NCI-H524 treated with DMSO at 0.1 percent for 48 hours (cell line): ENCODE measurements at places on chromosomes 3 and 15.

GRCh38 chr3:10625323-10625722 is 119.9 kb upstream of the ATP2B2 start:
- DNase-seq, result no peak

DNA sequence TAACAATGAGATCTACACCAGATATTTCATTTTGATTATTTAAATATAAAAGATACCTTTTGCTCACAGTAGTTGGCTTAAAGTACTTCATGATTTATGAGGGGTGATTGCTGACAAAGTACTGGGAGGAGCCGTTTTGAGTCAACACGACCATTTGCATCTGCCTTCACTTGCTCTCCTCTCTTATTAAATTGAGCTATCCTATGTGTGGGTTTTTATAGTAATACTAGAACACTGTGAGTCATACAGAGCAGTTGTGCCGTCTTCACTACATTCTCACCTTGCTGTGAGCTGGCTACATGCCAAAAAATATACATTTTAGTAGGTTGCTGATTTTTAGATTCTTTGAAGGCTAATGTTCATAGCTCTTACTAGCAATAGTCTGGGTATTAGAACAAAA is 161.2 kb downstream of the ALCAM start:
- DNase-seq, result no peak

DNA sequence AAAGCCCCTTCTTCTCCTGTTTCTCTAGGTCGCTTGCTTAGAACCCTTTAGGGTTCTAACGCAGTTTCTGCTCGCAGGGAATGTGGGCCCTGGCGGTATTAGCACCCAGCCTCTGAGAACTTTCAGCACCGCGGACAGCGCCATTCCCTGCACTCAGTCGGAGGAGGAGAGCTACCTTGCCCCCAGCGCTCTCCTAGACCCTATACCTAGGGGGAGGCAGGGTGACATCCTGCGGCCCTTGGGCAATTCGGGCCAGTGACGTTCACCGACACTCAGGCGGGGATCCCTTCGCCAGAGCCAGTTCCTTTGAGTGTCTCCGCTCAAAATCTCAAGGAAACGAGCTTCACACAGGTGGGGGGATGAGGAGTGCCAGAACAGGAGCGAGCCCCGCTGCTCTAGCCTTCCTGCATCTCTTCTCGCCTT is 1.3 kb downstream of the SLC7A14 start:
- DNase-seq, result no peak

- DNase-seq, result no peak
Observed at GRCh38 chr15:55673287-55673686, 69.7 kb downstream of the PRTG start.

DNA sequence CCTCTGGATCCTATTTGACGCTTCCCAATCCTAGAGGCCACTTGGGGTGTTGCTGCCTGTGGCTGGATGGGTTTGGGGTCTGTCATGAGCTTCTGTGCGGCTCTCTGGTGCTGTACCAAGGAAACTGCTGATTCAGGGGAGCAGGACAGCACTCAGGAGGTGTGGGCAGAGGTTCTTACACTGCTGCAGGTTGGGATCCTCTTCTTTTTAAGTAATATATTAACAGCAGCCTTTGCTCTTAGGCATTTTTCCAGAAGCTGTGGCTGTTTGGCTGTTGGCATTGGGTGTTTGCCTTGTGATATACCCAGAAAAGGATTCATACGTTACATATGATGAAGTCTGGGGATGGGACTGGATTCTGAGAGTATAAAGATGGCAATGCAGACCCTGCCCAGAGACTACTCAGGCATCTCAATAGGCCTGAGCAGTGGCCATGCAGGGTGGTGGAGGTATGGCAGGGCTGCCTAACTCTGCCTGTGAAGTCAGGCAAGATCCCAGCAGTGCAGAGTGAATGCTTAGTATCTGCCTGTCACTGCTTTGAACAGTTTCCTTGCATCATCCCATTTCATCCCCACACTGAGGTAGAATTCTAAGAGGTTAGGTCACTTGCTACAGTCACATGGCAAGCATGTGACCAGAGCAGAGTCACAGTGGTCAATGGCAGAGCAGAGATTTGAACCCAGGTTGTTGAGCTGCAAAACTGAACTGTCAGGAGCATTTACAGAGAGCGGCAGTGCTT is 3.9 kb downstream of the ABHD6 start:
- DNase-seq, result no peak

DNA sequence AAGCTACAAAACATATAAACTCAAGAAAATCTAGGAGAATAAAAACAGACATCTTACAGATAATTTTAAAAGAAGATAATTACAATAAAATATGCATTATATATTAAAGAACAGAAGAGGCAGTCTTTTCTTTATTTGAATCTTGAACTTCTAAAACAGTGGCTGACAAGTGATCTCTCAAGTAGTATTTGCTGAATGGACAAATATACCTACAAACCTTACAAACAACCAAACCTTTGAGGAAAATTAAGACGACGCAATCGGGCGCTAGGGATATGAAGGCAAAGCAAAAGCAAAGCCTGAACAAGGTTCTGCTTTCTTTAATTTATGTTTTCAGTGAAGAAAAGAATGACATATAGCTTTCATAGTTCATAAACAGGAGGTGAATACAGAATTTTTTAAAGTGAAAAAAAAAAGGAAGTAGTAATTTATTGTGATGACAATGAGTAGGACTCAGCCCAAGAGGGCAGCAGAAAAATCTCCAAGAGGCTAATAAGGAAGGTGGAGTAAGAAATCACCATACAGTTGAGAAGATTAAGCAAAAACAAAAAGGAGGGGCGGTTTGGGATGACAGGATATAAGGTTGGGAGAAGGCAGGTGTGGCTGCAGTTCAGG is 347.8 kb downstream of the TBC1D5 start:
- DNase-seq, result no peak

- DNase-seq, result no peak
Observed at GRCh38 chr15:38189671-38190295, 62.9 kb upstream of the SPRED1 start.
